ENCODE measurements at places on chromosomes 5 and 9. TPM values are rescaled to one million over a fixed set of nuclear protein-coding genes. Genes with fewer than 3 reads are reported as not detected.

Gene PRLR
- total RNA-seq: 0.51 TPM

GRCh38 chr5:77230727-77231470 lies 20.4 kb downstream of the PDE8B start:
- peak; percentile 38 for DNase-seq

DNA sequence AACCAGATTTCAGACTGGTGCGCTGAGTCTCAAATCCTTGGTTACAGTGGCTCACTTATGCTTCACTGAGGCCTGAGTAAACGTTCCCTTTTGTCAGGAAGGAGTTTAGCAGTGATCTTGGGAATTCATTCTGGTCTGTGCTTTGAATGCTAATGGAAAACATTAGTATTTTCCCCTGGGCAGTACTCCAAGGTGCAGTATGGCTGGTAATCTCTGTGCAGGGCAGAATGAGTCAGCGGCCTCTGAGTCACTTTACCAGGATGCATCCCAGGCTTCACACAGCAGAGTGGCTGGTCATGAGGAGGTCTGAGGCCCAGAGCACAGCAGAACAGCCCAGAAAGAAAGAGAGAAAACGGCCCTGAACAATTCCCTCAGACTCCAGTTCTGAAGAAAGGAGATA lies 54.0 kb downstream of the PCA3 start:
- no peak for DNase-seq

Gene TRPM3
- total RNA-seq: 37.2 TPM

DNA sequence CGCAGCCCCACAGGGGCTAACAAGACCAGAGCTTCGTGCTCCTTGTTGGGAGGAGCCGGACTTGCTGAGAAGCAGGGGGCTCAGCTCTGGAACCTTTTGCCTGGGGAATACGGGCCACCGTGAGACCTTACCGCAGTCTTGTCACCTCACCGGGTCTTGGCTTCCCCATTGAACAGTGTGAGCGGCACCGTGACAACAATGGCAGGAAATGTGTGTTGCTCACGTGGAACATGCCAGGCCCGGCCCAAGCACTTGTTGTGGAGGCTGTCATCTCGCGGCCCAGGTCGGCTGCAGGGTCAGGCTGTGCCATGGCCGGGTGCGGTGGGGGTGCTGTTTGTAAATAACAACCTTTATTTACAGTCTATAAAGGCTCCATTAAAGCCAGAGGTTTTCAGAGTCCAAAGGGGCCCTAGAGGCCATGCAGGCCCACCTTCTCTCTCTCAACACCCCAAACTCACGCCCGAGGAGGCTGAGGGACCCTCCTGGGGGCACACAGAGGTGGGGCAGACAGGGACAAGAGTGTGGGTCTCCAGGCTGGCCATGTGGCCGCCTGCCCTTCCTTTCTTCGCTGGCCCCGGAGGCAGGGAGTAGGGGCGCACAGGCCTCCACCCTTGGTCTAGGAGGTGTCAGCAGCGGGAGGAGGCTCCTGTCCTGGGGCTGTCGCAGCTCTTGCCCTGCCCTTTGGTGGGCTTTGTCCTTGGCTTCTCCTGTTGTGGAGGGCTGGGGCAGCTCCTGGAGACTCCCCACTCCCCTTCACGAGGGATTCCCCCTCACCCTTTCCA lies 79.7 kb downstream of the TSPAN17 start:
- no peak for DNase-seq

GRCh38 chr9:136564379-136564988 lies 18.6 kb upstream of the NOTCH1 start:
- no peak for DNase-seq

DNA sequence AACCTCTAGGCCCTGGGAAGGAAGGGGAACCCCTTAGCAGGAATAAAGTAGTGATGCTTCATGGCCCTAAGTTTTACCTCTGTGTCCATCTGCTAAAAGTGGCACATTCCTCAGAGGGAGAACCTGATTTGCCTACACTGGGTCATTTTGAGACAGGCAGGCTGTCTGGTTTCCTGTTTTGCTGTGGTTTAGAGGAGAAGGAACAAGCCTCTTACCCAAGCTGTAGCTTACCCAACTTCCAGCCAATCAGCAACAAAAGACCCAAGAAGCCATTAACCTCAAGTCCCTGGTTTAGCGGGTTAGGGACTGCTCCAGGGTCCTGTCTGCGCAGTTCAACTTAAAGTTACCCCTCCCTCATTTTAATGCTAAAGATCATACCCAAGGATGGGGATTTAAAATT lies 411.0 kb downstream of the MAT2B start:
- no peak for DNase-seq

DNA sequence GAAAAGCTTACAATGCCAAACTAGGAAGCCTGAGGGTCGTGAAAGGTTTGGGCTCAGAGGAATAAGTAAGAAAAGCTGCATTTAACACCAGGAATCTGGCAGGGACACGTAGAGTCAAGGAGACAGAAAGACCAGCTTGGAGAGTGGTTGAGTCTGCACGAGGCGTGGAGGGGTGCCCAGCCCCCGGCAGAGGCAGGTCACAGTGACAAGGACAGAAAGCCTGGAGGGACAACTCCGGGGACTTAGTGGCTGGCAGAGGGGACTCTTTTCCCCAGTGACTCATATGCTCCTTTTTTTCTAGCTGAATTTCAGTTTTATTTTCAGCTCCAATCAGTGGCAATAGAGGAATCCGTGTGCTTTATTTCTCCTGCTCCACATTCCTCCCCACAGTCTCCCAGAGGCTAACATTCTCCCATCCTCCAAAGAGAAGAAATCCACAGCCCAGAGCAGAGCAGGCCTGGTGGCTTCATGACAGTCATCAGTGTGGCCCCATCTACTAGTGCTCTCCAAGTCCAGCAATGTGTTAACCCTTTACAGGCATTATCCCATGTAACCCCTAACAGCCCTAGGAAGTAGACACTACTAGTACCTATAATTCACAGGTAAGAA lies 80.7 kb downstream of the KCNIP1 start:
- no peak for DNase-seq

Gene GTF3C5
- total RNA-seq: 119 TPM

Gene C5orf58
- not detected for total RNA-seq

- no peak for DNase-seq
Observed at GRCh38 chr5:136750224-136750862, 385.0 kb upstream of the TRPC7 start.

GRCh38 chr5:165187815-165188214 lies 1682.4 kb downstream of the MAT2B start:
- DNase-seq: no peak

- no peak for DNase-seq
Observed at GRCh38 chr5:36138900-36139683, 12.6 kb downstream of the LMBRD2 start.

DNA sequence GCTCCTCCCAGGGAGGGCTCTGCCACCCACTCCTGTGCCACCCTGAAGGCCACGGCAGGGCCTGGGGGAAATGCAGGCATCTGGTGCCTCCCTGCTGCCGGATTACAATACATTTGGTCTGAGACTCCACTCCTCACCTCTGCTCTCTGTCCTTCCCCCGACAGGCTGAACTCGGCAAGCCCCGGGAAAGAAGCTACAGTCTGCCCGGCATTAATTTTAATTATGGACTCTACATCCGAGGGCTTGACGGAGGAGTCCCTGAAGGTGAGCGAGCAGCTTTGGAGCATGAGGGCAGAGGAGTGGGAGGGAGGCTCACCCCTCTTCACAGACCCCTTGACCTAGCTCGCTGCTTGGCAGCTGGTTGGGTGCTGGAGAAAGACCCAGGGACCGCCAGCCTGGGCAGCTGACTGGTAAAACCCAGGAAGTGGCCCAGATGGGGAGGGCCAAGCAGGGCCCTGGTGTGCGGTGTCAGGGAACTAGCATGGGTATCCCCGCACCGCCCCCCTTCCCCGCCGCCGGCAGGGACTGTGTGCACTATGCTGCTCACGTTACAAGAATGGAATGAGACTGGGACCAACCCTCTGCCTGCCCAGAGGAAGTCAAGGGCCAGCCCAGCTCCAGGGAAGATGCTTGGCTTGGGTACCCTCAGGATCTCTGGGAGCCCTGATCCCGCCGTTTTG lies 83.7 kb upstream of the BARHL1 start:
- DNase-seq: peak; percentile 72

Gene SMU1
- total RNA-seq: 34.9 TPM

- peak; percentile 33 for DNase-seq
Observed at GRCh38 chr5:78065663-78066062, 228.8 kb downstream of the AP3B1 start.

GRCh38 chr9:105656131-105656921 lies 5.9 kb upstream of the TAL2 start:
- peak; percentile 79 for DNase-seq

DNA sequence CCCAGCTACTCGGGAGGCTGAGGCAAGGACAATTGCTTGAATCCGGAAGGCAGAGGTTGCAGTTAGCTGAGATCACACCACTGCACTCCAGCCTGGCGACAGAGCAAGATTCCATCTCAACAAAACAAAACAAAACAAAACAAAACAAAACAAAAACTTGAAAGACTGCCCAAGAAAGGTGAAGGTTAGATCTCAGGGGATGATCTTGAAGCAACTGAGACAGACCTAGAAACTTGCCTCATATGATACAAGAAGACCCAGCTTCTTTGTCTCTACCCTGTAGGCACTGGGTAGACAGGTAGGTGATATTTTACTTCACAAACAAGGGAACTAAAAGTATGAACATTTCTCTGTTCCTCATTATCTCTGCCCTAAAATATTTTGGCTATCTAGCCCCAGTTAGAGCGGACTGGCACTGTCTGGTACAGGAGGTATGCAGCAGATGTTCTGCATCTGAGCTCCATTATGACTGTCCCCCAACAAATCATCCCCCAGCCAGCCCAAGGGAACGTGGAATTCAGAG lies 26.3 kb upstream of the SHOC1 start:
- DNase-seq: no peak

DNA sequence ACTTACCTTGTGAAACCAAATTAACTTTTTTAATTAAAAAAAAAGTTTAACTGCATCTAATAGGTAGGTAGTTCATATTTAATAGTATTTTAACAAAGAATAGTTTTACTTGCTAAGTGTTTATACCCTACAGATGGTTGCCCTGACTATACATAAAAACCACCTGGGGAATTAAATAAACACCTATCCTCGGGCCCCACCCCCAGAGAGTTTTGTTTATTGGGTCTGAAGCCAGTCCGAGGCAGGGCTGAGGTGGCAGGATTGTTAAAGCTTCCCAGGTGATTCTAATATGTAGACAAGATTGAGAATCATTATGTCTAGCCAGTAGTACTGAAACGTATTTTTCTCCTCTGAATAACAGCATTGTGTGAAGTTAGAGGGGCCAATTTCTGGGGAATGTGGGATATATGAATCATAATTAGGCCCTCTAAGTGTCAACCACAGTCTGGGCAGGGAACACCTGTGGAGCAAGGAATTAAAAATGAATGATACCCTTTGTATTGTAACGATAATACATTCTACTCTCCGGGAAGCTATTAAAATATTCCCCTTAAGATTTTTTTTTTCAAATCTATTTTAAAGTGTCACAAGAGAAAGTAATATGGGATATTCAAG lies 5.6 kb upstream of the PAM start:
- no peak for DNase-seq

Gene PKN3
- total RNA-seq: 16.1 TPM

DNA sequence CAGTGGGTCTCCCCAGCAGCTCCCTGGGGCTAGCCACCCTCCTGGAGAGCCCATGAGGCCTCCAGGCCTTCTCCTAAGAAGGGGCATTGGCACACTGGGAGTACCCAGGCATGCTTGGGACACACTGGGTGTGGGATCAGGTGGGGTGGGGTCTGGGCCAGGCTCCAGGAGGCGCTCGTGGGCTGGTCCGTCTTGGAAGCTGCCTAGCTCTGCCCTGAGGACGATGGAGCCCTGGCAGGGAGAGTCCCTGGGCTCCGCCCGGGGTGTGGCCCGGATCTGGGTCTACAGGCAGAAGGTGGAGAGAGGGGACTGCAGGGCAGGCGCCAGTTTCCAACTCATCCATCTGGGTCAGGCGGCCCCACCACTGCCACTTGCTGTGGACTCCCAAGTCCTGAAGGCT lies 2.4 kb downstream of the PRRX2 start:
- no peak for DNase-seq

DNA sequence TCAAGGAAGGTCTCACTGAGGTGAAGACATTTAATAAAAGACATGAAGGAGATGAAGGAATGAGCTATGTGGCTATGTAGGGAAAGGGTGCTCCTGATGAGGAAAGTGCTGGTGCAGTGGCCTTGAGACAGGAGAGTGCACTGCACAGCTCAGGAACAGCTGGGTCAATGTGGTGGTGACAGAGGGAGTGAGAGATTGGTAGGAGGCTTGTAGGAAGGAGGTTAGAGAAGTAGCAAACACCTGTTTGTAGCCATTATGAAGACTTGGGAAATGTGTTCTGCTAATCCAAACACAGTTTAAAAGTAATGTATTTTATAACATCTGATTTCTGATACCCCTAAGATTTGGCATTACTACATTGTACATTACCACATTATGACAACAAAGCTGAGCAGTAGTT lies 115.1 kb upstream of the MTAP start:
- DNase-seq: no peak

GRCh38 chr9:88996921-88997235 lies 5.6 kb downstream of the S1PR3 start:
- DNase-seq: no peak

GRCh38 chr9:133533857-133534256 lies 647 bp upstream of the ADAMTSL2 start:
- DNase-seq: no peak

GRCh38 chr5:72468024-72468423 lies 39.2 kb downstream of the ZNF366 start:
- DNase-seq: no peak

Gene CFAP90
- 0.22 TPM for total RNA-seq

GRCh38 chr9:27436234-27436633 lies 87.9 kb upstream of the IFNK start:
- no peak for DNase-seq

Gene LMNB1
- 245 TPM for total RNA-seq

Gene LCNL1
- total RNA-seq: not detected

- no peak for DNase-seq
Observed at GRCh38 chr9:129490583-129491486, 130.1 kb downstream of the C9orf50 start.

- no peak for DNase-seq
Observed at GRCh38 chr5:135102716-135103574, 68.9 kb upstream of the PITX1 start.

- DNase-seq: no peak
Observed at GRCh38 chr5:35282810-35283209, 52.5 kb upstream of the PRLR start.

DNA sequence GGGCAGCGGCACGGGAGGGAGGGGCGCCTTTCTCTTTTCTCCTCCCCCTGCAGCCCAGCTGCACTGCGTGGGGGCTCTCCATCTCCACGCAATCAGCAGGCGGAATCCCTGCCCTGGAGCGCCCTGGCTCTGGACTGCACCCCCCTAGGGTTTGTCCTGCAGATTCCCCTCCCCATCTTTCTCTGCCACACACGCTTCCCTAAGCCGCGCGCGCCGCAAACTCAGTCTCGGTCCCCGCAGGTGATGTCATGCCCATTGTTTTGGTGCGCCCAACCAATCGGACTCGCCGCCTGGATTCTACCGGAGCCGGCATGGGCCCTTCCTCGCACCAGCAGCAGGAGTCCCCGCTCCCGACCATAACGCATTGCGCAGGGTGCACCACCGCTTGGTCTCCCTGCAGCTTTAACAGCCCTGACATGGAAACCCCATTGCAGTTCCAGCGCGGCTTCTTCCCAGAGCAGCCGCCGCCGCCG lies at the start of gene KCNN2:
Gene KCNN2, plus strand, starts transcription at position 347 of the 473 bp plus-strand sequence. Its CDS starts 70 bp downstream, at position 417.
- peak; percentile 93 for DNase-seq

GRCh38 chr9:126613651-126614050 lies at the start of gene LMX1B:
TSS of gene LMX1B (plus strand) at chr9:126613928. CDS start at chr9:126614450, 522 bp downstream.
- peak; percentile 88 for DNase-seq
